ENCODE measurements at places on chromosomes 11 and 22.
A peak's percentile ranks its signal among the peaks of the same experiment; 100 is the strongest.

DNA sequence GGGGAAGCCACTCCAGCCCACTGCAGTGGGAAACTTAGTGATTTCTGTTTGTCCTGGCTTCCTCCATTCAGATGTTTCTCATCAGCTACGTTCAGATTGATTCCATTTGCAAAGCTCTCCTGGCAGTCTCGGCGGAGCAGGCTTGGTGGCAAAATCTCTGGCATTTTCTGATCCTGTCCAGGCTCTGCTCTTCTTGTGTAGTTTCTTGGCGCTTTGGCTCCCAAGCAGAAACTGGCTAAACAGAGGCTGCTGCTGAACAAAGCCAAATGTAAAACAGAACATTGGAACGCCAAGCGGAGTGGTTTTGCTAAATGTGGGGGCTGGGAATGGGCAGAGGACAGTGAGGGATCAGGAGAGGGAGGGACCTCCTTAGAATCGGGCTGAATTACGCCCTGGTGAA lies 36.7 kb downstream of the ADAMTS8 start:
- DNase-seq: no peak

DNA sequence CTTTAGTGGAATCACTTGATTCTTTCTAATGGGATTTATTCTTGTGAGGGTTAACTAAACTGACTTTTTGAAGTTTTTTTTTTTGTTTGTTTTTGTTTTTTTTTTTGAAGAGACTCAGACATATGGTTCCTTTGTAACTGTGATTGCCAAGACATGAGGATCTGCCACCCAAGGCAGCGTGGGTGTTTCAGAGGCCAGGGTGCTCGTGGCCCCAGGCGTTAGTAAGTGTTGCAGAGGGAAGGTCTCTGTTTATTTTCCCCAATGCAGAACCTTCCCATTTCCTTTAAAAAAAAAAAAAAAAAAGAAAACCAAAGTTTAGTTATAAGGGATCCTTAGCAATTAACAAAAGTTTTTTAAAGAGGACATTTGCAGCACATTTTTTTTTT lies 94.8 kb downstream of the CTTN start:
- DNase-seq: no peak

DNA sequence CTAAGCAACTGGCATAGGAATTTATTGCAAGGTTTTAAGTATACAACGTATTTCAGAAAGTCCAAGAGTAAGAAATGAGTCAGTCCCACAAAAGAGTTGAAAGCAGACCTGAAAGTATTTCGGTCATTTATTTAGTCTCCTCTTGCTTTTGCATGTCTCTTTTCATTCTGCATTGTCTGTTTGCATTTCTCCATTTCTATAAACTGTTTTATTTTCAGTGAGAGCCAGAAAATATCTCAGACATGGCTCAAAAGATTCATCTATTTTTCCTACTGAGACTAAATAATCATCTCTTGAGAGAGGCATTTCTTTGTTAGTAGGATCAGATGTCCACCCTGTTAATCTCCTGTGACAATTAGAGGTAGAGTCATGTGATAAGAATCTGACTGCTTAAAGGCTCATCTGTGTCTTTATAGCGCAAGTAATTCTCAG lies 219.1 kb upstream of the CCDC179 start:
- no peak for DNase-seq

- DNase-seq: peak; percentile 60
These were observed 48.4 kb downstream of the GRAMD1B start for GRCh38 chr11:123478352-123478987.

DNA sequence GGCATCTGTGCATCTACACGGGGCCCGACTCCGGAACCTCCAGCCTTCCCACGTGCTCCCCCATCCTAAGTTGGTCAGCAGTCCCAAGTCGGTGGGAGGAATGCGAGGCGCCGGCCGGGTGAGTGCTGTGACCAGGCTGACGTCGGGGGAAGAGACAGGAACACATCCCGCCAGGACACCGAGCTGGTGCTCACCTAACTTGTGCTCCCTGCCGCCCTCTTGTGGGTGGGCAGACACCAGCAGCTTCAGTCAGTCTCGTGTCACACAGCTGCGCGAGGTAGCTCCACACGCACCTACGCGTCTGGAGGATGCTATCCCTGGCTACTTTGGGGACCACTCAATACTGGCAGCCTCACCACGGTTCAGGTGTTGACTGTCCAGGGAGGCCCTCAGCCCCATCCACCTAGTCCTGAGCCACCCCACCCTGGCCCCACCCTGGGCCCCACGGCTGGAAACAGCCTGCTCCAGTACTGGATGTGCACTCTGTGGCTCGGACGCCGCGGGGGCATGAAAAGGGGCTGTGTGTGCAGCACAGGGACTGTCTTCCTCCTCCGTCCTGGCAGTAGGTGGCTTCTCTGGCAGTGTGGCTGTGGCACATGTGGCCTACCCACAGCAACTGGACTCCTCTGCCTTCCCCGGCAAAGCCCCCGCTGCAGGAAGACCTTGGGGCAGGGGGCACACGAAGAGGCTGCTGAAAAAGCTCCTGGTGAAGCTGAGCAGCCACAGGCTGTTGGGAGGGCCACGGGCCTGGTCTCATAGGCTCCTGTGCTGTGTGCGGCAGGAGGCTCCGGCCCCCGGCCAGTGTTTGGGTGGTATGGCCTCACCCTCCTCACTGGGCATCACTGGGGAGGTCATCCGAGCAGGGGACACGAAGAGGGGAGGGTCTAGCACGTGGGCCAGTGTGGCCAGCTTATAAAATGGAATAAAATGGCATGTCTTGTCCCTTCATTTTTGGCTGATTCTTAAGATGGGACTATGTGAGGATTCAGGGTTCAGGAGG lies 11.2 kb upstream of the BID start:
- DNase-seq: no peak

GRCh38 chr11:132095230-132096131 lies 725.1 kb downstream of the NTM start:
- no peak for DNase-seq

GRCh38 chr11:94241896-94242295 lies 62.5 kb upstream of the IZUMO1R start:
- no peak for DNase-seq

- DNase-seq: no peak
These were observed 14.1 kb downstream of the SYNGR1 start for GRCh38 chr22:39363751-39364515.

DNA sequence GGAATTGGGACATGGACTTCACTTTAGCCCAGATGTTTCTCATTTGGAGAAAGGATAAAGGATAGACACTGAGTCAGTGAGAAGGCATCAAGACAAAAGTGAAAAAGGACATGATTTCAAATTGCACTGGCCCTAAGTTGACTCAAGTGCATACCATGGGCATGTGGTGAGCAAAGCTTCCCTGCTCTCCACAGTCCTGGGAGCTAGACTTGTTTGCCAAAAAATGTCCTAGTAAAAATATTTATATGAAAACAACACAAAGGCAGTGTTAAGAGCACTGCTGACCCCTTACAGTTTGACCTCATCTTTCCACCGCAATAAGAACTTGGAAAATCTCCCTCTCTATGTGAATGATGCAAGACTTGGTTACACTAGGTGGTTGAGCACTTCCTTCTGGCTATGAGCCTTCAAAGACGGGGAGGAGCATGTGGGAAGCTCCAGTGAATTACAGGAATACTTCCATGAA lies 46.5 kb upstream of the FIBIN start:
- no peak for DNase-seq

DNA sequence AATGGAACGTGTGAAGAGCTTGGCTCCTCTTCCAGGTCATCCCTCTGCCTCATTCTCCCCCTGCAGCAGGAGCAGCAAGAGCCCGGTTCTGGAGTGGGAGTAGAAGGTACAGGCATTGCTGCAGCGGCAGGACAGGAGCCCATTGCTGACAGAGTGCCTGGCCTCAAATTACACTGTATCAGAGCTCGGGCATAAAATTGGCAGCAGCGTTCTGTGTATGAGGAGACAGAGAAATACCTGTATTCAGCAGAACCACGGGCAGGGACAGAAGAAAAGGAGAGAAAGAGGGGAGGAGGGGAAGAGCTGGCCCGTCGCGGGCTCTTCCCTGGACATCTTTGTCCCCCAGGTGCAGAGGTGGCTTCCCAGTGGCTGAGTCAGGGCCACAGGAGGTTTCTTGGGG lies 2.6 kb upstream of the NCF4 start:
- DNase-seq: no peak

DNA sequence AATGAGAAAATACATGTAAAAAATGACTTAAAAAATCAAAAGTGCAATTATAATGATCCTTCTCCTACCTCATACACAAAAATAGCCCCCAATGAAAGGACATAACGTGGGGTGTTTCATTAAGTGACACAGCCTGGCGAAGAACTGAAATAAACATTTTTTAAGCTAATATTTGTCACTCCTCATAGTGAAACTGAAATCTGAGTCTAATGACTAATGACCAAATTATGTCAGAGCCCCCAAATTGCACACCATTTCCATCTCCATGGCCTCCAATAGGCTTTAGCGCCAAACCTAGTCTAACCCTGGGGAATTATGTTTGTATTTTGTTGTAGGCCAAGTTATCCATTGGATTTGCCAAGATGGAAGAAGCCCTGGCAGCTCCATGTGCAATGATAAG lies 119.1 kb downstream of the WT1 start:
- no peak for DNase-seq

DNA sequence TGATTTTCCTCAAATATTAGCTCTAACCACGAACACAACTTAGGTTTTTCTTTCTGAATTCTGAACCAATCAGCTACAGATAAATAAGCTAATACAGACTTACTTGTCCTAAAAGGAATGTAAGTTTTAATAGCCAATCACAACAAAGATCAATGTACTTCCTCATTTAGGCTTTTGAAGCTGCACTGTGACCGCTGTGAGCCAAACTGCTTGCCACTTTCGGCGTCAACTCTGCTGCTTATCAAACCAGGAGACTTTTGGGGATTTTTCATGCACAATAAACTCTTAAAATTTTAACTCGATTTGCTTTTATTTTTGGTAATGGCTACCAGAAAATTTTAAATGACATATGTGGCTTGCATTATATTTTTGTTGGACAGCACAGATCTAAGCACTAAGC lies 92.5 kb downstream of the TMPRSS5 start:
- no peak for DNase-seq

DNA sequence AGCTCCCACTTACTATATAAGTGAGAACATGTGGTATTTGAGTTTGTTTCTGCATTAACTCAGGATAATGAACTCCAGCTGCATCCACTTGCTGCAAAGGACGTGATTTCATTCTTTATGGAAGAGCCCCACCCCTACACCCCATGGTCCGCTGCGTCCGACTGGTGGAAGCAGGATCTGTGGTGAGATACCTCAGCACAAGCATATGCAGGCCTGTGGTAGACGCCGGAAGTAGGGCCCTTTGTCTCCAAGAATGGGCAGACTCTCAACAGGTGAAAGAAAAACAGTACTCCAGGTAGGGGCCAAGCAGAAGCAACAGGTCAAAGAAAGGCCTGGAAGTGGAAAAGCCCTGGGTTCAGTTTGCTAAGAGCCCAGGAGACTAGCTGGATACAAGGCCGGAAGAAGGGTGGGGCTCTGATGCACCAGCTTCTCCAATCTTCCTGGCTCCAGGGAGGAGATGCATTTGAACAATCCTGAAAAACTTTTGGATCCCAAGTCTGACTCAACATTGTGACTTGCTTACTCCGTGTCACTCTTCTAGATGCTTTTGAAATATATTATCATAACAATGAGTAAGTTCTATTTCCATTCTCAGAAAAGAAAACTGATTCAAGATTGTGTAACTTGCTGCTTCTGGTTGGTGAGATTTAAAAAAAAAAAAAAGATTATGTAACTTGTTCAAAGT lies 30.4 kb downstream of the NEAT1 start:
- peak; percentile 62 for DNase-seq

DNA sequence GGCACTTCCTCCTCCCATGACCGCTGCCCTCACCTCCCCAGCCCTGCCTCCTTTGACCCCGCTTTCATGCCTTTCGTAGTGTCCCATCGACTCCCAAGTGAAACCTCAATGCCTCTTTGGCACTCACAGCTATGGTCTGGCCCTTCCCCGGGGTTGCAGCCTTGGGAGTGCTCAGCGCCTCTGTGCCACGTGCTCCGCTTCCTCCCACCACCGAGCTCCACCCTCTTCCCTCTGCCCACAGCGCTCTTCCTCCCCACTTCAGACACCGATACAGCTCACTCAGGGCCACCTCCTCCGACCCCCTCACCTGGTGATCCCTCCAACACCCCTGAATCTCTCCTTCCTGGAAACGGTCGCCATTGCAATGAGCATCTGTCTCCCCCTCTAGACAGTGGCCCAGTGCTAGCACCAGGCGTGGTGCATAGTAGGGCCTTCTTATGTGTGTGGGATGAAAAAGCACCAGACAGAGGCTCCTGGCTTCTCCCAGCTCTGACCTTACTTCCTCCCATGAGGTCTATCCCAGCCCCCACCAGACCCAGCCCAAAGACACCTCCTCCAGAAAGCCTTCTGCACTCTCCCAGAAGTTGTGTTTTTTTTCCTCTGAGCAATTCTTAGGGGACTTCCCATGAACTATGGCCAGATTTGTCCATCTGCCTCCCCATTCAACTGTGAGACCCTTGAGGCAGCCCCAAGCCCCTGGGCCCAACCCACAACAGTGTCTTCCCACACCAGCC lies 16.4 kb upstream of the SCGB1A1 start:
- DNase-seq: no peak

GRCh38 chr11:69430566-69430965 lies 50.9 kb upstream of the LINC01488 start:
- DNase-seq: no peak

GRCh38 chr11:19982774-19983495 lies 177.3 kb downstream of the DBX1 start:
- DNase-seq: no peak

DNA sequence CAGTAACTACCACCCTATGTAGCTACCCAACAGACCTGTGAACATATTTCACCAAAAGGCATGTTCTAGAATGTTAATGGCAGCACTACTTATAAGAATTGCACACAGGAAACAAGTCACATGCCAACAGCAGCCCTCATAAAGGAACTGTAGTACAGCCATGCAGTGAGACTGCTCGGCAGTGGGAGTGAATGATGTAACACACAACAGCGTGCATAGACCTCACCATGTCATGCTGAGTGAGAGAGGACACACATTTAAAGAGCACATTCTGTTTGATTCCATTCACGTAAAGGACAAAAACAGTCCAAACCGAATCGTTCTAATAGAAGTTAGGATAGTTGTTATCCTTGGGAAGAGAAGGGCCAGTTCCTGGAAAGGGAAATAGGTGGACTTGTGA lies 27.2 kb upstream of the KIRREL3 start:
- no peak for DNase-seq

GRCh38 chr22:48719978-48720661 lies 1107.6 kb downstream of the BRD1 start:
- DNase-seq: no peak

DNA sequence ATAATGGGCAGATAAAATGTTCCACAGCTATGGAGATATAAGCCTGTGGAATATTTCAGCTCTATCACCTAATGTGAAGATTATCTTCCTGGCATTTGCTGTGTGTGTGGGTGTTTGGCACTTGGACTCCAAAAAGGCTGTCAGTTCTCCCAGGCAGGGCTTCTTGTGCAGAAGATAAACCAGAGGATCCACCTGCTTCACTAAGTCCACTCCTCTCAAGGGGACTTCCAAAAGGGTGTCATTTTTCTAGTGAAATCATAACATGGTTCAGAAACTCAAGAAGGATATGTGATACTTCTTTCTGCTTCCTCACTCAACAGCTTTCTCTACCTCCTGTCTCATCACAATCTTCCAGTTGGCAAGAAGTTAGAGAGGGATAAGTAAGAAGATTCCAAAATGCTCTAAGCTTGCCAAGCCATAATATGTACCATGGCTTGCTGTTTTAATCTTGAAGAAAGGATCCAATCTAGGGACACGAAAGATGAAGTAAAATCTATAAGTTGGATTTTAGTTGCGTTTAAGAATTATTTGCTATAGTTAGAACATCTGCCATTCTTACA lies 206.2 kb upstream of the MTMR2 start:
- no peak for DNase-seq

- DNase-seq: no peak
These were observed 68.3 kb downstream of the PLEKHA7 start for GRCh38 chr11:16945671-16946469.

- no peak for DNase-seq
These were observed 844 bp downstream of the PCF11 start for GRCh38 chr11:83157594-83158356.

All from NCI-H187 treated with DMSO at 0.1 percent for 48 hours (cell line).